ENCODE measurements at places on chromosomes 16 and 17.

DNA sequence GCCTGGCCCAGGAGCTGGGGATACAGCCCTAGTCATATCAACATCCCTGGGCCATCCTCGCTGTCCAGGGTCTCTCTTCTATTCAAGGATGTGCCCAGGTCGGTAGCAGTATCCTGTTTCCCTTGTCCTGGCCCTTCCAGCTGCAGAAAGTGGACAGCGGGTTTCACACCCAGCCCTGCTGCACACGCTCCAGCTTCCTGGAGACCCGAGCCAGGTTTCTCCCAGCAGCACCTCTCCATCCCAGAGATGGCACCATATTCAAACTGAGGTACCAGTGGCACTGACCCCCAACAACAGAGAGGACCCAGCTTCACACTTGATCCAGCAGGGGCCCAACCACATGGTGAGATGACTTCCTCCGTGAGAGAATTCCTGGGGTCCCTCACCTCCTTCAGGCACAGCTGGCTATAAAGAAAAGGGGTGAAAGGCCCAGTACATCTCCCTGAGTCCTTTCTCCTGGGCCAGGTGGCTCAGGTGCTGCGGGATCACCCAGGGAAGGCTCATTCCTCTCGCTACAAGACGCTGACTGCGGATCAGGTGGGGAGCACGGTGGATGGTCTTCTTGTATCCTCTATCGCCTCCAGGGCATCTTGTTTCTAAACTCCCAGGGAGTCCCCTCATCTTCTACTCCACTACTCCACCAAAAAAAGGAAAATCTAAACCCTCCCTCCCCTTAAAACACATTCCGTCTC lies 1.4 kb downstream of the CUEDC1 start:
- DNase-seq, result no peak

DNA sequence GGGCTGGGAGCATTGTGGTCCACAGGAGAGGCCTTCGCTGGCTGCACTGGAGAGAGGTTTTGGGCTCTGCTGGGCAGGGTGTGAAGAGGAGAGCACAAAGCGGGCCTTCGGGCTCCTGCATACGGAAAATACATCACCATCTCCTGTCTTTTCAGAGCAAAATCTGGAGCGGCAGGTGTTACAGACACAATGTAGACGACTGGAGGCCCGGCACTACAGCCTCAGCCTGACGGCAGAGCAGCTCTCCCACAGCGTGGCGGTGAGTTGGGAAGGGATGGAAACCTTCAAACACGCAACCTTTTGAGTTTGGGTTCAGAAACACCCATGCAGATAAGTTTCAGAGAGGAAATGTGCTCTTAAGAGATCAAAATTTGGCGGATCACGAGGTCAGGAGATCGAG lies 17.9 kb downstream of the GINS2 start:
- no peak for DNase-seq

DNA sequence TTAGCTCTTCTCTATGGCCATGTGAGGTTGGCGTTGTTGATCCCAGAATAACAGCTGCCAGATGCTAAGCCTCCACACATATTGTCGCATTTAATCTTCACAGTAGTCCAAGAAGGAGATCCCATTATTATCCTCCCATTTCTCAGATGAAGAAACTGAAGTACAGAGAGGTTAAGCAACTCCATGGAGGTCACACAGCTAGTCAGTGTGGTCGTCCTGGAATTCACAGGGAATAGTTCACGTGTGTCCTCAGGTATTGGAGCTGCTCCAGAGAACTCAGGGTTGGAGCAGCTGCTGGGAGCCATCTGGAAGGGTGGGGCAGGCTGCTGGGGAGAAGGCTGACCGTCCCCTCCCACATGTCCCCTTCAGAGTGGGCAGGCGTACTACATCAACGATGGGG lies 19.5 kb downstream of the SDR42E2 start:
- no peak for DNase-seq

DNA sequence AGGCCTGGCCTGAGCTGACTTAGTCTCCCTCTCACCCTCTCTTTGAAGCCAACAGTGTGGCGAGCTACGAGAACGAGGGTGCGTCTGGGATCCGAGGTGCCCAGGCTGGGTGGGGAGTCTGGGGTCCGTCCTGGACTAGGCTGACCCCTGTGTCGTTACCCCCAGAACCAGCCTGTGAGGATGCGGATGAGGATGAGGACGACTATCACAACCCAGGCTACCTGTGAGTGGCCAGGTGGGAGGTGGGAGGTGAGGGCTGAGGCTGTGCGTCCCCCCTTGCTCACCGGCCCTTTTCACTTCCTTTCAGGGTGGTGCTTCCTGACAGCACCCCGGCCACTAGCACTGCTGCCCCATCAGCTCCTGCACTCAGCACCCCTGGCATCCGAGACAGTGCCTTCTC lies 1.6 kb downstream of the LAT start:
- no peak for DNase-seq

GRCh38 chr16:84294117-84294516 lies 561 bp upstream of the WFDC1 start:
- no peak for DNase-seq

GRCh38 chr16:11145819-11146211 lies 110.2 kb downstream of the SOCS1 start:
- DNase-seq, result no peak

- DNase-seq, result no peak
Measured at GRCh38 chr16:67652578-67653127, 7.4 kb downstream of the ACD start.

- DNase-seq, result peak; percentile 79
Measured at GRCh38 chr17:38416840-38417209, 11.4 kb upstream of the ARHGAP23 start.

GRCh38 chr17:47701608-47702007 lies 7.6 kb downstream of the TBKBP1 start:
- DNase-seq, result no peak

DNA sequence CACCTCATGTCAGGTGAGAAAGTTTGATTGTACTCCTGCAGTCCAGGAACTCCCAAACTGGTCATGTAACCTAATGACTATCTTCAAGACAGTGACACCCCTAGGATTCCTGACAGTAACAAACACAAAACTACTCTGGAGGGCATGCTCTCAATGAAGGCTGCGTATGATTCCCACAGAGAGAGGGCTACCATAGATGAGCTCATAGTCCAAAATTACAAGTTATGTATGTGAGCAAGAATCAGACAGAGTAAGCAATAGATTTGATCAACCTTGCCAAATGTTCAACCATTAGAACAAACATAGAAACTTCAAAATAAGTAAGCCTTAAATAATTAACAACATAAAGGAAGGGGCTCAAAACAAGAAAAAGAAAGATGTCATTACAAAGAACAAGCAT lies 158.1 kb downstream of the COPRS start:
- no peak for DNase-seq

DNA sequence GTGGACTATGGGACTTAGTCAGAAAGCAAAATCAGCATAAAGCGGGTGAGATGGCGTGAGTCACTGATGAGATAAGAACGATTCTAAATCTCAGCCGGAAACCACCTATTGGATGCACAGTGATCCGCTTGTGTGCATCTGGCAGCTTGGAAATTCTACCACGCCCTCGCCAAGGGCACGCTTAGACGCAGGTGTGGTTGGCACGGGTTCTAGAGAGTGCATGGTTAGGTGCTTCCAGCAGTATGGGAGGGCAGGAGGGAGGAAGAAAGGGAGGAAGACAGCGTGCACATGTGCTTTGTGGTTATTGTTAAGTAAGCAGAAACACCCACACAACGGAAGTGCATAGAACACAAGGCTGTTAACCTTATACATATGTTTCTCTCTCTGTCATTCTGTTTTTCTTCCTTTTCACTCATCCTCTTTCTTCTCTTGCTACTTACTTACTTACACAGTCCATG lies 374.0 kb upstream of the ASIC2 start:
- no peak for DNase-seq

DNA sequence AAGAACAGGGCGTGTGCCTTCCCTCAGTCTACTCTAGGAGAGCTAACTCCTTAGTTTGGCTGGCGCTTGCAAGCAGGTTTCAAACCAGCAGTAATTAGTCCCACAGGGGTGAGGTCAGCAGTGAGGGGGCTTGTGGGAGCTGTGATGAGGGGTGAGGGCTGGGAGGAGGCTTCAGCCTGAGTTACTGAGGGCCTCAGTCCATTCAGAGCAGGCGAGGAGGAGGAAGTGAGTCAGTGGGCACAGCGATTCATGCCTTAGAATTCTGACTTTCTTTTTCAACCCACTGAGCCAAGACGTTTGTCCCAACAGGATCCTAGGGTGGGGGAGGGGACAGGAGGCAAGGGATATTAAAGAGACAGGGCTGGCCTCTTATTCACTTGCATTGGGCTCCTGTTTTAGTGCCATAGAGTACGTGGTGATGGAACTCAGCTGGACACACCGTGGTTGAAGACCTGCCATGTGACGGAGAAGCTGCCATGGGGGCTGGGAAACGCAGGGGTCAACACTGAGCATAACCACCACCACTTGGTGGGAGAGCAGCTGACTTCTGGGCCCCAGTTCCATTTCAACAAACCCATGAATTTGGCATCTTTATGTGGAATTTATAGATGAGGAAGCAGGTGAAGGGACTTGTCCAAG lies 8.3 kb upstream of the ITGA3 start:
- DNase-seq, result no peak

DNA sequence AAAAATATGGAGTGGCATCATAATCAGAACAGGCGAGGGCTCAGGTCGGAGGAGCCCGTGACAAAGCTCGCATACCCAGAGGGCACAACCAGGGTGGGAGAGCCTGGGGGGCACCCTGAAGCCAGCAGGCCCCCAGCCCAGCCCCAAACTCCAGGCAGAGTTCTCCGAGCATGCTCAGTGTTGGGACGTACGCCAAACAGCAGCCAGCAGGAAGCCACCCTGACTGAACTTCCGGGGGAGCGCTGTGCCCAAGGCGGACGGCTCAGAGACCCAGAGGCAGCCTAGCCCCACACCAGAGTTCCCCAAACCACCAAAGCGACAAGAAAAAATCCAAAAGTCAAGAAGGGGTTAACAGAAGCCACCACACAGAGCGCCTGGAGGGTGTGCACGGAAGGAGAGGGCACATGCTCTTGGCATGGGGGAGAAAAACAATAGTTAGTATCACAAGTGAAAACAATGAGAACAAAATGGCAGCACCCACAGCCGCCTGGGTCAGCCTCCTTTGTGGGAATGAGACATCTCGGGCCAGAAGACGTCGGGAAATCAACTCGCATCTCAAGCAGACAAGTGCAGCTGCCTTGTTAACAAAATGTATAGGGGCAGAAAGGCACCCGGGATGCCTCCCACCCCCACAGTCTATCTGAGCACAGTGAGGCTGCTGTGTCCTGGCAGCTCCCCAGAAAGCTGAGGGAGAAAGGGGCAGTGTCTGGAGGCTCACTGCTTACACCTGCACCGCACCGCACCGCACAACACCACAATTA lies 11.9 kb downstream of the EXOC7 start:
- DNase-seq, result no peak
